ENCODE measurements at places on chromosomes 3 and 15.

DNA sequence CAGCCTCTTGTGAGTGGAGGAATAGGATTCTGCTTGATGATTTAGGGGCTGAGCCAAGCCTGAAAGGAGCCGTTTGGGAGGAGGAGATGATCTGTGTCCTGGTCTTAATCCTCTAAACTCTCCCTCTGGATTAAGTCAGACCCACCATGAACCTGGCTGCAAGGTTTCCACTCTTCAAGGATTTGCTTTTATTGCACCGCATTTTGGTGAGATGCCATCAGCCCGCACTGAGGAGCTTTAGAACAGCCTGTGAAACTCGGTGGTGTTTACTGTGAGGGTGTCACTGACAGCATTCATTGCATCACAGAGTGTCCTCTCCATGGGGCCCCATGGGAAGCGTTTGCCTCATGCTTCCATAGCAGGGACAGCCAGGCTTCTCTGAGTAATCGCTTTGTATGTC lies 59.2 kb downstream of the EPHB1 start:
- no peak for DNase-seq

GRCh38 chr3:127848131-127849129 lies 26.1 kb upstream of the MGLL start:
- DNase-seq, result no peak

GRCh38 chr3:134976948-134977347 lies 181.9 kb downstream of the EPHB1 start:
- no peak for DNase-seq

- DNase-seq, result no peak
Observed at GRCh38 chr3:39413691-39414420, 7.3 kb downstream of the RPSA start.

DNA sequence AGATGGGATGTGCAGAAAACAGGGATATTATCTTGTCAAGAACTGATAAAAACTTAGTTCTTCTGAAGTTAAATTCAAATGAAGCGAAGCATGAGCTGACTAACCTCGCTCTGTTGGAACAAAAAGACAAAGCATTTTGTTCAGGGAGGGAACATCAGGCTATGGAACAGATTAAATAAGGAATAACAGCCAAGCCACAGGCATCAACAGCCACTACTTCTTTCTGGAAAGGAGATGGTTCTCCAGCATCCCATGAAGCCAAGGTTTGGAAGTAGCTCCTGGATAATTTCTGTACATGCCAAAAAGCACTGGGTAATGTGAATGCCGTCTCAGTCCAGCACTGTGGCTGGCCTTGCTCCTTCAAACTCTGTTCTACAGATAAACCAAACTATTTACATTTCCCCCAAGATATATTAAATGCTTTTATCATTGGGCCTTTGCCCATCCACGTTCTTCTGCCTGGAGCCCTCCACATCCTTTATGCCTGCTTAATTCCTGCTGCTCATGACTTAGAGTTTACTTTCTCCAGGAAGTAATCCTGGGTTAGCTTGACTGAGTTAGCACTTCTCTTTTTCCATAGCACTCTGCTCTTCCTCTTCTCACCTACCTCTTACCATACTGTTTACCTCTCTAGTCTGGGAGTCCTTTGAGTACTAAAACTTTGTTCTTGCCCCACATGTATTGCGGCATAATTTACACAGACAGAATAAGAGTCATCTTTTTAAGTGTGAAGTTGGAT lies 232.0 kb downstream of the CLSTN2 start:
- DNase-seq, result no peak

DNA sequence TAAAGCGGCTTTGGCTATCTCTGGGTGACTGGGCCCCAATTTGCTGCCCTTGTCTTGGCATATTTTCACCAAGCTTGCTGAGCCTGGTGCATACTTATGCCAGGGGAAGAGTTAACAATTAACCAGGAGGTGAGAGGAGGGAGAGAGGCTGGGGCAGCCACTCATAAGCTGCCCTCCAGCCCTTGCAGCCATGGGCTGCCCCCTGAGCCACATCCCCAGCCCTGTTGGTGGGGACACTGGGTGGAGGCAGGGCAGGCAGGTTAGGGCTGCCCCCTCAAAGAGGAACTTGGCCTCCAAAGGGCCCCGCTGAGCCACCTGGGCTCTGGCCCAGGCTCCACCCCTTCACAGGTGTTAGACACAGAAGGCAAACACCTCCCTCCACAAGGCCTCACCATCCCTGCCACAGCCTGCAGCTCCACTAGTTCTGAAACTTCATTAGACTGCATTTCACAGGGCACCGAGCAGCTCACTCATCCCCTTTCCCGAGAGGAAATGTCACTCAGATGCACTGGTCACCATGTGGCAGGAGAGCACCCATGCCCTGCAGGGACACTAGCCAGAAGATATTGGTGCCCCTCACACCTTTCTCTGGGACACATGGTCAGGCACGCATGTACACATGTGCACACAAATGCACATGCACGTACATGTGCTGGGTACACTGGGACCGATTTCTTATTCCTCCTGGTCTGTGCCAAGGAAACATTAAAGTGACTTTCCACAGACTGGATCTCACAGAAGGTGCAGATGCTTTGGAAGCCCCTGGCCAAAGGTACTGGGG lies 20.2 kb downstream of the AMOTL2 start:
- no peak for DNase-seq

- no peak for DNase-seq
Observed at GRCh38 chr3:78351334-78351733, 1311.4 kb downstream of the ROBO2 start.

GRCh38 chr15:80321853-80322252 lies 69.8 kb upstream of the CTXND1 start:
- no peak for DNase-seq

GRCh38 chr3:147431751-147432150 lies 22.6 kb downstream of the ZIC1 start:
- no peak for DNase-seq

DNA sequence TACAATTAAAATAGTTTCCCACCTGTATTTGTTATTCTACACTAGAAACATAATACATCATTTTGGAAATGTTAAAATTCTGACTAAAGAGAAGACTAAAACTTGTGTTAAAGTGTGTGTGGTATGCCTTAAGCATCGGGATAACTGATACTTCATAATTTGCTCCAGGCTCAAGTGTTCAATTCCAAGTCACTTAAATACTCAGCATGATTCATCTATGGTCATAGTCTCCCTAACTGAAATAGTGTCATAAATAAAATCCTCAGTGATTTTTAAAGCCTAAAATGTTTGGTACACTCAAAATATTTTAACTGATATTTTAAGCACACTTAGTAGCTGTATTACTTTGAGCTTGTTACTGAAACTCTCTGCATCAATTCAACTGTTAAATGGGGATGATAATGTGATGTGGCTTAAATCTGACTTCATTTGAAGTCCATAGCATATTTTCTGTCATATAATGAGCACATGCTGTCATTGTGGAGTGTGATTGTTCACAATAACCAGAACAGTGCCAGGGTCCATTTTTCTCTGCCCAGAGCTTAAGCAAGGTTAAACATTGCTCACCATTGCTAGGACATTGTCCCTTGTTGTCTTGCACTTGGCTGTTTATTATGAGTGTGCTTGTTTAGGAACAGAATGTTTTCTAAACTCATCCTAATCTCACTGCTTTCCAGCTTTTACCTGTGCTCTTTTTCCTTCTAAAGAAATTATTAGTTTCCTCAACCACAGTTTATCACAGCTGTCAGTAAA lies 122.2 kb downstream of the KLHL25 start:
- no peak for DNase-seq

GRCh38 chr3:121809249-121809648 lies 25.6 kb downstream of the IQCB1 start:
- DNase-seq, result no peak

DNA sequence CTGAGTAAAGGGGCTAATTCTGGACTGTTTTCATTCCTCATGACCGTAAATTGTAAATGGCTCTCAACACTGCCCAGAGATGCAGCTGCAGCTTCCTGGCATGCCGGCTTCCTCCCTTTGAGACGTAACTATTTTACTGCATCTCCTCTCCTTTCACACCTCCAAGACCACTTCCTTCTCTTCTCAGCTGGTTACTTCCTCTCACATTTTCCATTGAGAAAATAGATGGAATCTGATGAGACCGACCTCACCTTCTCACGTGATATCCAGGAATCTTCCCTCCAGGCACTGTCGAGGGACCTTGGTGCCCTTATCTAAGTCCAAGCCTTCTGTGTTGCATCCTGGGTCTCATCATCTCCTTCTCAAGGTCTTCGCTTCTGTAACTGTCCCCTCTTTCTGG lies 12.7 kb downstream of the LYSMD4 start:
- DNase-seq, result no peak

DNA sequence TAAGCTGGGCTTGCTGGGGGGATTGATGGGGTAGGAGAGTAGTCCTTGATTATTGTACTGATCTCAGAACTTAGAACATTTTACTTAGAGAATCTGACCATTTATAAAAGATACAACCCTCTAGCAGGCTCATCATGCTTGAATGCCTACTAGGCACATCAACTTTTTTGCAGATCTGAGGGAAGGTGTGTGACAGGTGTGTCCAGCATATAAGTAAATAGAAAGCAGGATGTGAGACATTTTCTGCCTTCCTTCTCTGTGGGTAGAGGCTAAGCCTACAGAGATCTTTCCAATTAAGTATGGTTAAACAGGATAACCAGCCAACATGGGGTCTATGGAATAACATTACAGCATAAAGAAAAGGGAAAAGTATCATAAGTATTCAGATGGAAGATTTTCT lies 159.1 kb downstream of the AKAP13 start:
- no peak for DNase-seq

GRCh38 chr3:108092501-108092900 lies 1.7 kb upstream of the CD47 start:
- DNase-seq, result no peak

- no peak for DNase-seq
Observed at GRCh38 chr3:58049143-58049785, 41.0 kb downstream of the FLNB start.

DNA sequence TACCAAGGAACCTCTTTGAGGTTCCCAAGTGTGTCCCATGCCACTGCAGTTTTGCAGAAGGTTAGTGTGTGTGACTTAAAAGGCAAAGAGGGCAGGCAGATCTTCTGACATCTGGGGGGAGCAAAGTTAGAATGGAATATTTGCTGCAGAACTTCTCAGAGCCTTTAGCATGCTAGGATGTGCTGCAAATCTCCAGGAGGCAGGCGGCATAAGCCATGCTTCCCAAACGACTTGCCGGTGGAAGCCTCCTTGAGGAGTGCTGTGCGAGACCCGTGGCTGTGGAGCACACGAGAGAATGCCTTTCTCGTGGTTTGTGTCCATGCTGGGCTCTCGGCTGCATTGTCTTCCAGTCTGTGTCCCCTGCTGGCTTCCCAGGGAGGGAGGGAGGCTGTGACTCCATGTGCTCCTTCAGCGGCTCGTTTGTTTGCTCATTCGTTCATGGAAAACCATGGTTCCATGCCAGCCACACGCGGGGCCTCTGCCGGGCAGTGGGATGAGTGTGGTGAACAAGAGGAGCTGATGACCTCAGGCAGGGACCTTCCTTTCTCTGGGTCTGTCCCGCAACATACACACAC lies 13.8 kb downstream of the HDAC11 start:
- DNase-seq, result no peak

- no peak for DNase-seq
Observed at GRCh38 chr3:117630885-117631284, 921.3 kb downstream of the TUSC7 start.

GRCh38 chr3:5009506-5010109 lies 30.4 kb downstream of the BHLHE40 start:
- no peak for DNase-seq

DNA sequence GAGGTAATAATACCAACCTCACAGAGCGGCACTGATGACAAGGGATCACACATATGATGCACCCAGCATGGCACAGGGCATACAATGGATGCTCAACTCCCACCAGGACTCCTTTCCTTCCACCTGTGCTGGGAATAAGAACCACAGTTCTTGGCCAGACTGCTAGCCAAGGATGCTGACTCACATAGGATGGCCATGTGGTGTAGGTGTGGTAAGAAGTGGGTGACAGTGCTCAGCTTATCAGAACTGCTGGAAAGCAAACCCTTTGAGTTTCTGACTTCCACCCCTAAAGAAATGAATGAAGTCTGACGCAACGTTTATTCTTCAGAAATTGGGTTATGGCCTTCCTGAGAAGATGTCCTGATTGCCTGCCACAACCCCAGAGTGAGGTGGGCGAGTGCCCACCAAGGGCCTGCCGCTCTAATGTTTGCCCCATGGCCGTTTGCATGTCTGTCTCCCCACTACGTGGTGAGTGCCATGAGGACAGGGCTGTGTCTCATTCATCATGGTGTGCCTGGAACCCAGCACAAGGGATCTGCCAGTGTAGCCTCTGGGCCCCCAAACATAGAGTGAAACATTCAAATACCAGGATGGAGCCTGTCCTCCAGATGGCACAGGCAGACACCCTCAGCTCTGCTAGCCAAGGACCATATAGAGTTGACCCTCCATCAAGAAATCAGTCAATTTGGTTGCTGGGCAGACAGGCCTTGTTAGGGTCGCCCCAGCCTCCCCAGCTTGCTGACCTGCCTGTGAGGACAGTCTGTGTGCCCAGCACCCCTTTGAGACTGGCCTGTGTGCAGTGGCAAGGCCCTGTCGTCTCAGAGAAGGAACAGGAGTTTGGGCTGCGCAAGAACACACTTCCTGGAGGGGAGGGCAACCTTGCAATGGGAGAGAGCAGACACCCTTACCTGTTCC lies 57.6 kb upstream of the SLCO2A1 start:
- no peak for DNase-seq

GRCh38 chr3:52220380-52221026 lies 4.9 kb downstream of the TLR9 start:
- peak; percentile 22 for DNase-seq

DNA sequence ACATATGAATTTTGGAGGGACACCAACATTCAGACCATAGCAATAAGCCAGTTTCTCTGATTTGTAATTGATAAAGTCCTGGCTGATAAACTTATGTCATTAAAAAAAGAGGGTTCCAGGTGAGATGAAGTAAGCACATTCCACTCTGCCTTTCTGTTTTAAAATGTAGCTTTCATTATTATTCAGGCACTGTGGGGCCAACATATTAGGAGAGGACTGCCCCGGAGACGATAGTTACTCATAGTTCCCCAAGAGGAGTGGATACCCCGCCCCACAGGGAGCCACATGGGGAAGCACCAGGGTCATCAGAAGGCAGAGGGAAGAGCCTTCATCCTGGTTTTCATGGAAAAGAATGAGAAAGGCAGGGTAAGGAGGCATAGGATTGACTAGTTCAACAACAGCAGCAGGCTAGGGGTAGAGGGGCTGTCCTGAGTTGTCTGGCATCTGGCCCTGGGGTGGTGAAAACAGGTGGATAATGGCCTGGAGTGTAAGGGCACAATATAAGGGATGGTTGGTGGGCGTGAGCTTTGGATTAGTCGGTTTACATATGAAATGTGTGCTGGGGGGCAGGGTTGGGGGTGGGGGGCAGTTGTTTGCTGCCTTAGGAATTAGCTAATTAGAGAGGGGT lies 78.7 kb upstream of the PROK2 start:
- DNase-seq, result no peak

- peak; percentile 49 for DNase-seq
Observed at GRCh38 chr3:134250717-134251220, at the start of gene RYK. Gene RYK, minus strand, starts transcription at chr3:134250859. Its CDS starts 205 bp downstream, at chr3:134250654.

- peak; percentile 26 for DNase-seq
Observed at GRCh38 chr3:77489216-77489615, 449.3 kb downstream of the ROBO2 start.

All from NCI-H748 treated with DMSO at 0.1 percent for 48 hours (cell line).